ENCODE measurements at places on chromosomes 12 and 14. TPM values are rescaled to one million over a fixed set of nuclear protein-coding genes. Genes with fewer than 3 reads are reported as not detected.

DNA sequence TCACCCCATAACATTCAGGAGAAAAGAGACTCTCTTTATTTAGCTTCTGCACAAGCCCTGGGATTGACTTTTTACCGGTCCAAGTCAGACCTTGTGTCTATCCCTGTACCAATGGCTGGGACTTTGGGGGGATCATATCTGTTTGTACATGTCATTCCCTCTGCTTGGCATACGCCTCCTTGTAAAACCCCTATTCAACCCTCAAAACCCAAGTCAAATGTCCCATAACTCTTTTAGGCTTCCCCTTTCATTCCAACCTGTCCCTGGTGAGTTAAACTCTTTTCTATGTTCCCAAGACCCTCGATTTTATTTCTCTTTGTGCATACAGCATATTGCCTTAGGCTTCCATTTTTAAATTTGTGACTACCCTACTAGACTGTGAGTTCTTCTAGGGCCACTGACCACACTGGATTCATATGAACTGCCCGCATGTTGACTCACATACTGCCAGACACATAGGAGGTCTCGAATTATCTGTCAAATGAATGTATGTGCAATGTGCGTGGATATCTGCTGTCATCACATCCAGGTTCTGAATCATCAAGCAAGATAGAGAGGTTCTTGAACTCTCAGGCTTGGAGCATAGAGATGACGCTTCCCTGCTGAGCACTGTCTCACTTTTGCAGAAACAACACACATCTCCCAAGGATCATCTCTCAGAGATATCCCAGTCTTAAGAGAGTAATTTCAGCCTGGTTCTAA lies 548.6 kb upstream of the TBX3 start:
- no peak for DNase-seq

GRCh38 chr12:54704202-54704601 lies 56.0 kb upstream of the DCD start:
- DNase-seq = no peak

GRCh38 chr12:124437617-124438436 lies 129.6 kb downstream of the NCOR2 start:
- peak; percentile 59 for DNase-seq

- DNase-seq = peak; percentile 11
Measured at GRCh38 chr12:21987755-21988154, 46.5 kb upstream of the ABCC9 start.

DNA sequence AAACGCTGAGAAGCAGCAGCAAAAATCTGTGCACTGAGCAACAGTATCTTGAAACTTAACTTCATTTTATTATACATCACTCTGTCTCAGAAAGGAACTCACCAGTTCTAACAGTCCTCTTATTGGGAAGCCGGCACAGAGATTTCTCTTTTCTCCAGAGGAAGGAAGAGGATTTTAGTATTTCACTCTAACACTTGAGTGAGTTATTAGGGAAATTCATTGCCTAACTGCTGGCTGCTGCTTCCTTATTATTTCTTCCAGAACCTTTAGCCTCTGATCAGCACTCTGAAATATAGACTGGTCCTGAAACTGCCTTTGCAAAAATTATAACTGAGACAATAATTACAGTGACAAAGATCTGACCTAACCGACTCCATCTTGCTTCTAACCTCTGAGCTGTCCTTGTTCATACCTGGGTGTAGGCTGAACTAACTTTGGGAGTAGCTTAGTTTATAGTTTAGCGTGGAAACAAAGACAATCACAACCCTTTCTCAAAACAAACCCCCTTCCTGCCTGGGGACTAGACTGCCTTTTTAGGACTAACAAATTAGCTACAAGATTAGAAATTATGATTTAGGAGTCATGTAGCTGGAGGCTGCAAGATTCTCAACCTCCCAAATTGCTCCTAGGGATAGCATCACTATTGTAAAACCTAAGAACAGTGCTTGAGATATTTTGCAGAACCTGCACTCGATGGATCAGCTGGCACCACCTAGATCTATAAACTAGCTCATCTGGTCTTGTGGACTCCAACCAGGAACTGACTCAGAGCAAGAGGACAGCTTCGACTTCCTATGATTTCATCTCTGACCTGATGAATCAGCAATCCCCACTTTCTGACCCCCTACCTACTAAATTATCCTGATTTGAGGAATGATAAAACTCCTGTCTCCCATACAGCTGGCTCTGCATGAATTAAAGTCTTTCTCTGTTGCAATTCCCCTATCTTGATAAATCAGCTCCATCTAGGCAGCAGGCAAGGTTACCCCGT lies 117.5 kb downstream of the DYRK2 start:
- no peak for DNase-seq

DNA sequence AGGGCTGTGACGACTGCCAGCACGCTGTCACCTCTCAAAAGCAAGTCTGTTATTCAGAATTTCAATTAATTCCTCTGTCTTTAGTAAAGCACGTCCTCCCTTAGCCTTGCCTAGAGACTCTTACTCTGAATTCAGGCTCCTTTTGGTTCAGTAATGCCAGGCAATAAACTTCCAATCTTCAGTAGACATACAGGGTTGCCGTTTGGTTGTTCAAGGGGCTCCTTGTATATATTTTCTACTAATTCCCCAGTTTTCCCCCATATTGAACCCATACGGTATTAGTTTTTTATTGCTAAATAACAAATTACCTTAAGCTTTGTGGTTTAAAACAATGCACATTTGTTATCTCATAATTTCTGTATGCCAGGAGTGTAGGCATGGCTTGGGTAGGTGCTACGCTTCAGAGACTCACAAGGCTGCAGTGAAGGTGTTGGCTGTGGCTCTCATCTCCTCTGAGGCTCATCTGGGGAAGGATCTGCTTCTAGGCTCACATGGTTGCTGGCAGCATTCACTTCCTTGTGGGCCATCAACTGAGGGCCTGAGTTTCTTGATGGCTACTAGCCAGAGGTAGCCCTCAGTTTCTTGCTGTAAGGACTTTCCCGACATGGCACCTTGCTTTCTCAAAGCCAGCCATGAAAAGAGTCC lies 7.3 kb upstream of the CLECL1 start:
- no peak for DNase-seq

GRCh38 chr12:110744601-110745264 lies 2.0 kb upstream of the PPP1CC start:
- peak; percentile 6 for DNase-seq

MGAT2 gene
- 30.3 TPM for total RNA-seq

DNA sequence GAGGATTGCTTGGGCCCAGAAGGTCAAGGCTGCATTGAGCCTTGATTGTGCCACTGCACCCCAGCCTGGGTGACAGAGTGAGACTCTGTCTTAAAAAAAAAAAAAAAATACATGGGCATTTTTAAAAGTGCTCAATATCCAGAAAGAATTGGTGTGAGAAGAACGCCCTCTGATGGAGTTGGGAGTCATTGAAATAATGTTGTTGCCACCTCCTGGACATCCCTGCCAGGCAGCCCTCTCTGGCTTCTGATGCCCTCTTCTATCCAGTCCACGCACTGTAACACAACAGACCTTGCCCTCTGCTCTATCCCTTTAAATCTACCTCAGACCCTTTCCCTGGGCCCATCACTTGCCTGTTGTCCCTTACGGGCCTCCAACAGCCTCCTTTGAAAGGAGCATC lies 4.9 kb downstream of the PTGDR start:
- DNase-seq = peak; percentile 64

TPPP2 gene
- not detected for total RNA-seq

GRCh38 chr12:56040151-56040550 lies 1.6 kb upstream of the RPS26 start:
- DNase-seq = no peak

- DNase-seq = no peak
Measured at GRCh38 chr14:79584679-79585078, 626.6 kb downstream of the DIO2 start.

GRCh38 chr14:55781046-55781445 lies 201.0 kb downstream of the KTN1 start:
- DNase-seq = no peak

GRCh38 chr12:57086493-57087009 lies 2.4 kb upstream of the NAB2 start:
- DNase-seq = peak; percentile 90

TCL1B gene
- not detected for total RNA-seq

HOXC5 gene
- total RNA-seq = not detected

INHBC gene
- total RNA-seq = 0.06 TPM

DNA sequence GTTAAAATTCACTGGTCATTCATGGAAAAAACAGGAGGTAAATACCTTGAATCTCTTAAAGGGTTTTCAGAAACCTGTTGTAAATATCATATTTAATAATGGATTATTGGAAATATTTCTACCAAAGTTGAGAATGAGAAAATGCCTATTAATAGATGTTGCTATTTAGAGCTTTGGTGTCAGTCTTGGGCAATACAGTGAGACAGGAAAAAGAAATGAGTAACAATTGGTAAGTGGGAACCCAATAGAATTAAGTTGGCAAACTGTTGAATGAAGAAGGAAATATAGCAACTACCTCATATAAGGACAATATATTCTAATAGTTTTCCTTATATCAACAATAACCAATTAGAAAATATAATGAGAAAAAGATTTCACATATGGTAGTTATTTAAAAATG lies 78.0 kb downstream of the ATF7IP start:
- no peak for DNase-seq

DNA sequence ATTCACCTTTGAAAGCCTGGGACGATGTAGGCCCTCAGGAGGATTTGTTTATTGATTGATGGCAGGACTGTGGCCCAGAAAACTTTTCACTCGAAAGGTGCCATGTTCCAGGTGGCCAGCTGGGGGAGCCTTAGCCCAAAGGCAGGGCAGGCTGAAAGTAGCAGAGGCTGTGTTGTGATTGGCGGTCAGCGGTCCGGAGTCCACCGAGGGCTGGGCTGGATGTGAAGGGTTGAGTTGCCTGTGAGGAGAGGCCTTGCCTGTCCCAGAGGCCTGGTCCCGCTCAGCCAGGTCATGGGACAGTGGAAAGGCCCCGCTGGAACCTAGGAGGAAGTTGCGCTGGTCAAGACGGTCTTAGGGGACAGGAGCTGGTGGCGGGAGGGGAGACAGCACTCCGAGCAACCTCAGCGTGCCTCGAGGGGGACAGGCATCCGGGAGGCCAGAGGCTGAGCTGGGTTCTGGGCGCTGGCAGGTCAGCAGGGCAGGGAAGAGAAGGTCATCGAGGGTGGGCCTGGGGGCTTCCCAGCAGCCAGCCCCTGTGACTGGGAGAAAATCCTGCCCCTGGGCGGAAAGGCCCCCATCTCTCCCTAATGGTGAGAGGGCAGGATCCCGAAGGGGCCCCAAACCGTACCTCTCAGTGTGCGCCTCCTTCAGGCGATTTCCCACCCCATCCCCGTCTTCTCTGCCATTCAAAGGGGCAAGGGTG lies 26.3 kb downstream of the CMA1 start:
- peak; percentile 82 for DNase-seq

NEUROD4 gene
- 0.62 TPM for total RNA-seq

DNA sequence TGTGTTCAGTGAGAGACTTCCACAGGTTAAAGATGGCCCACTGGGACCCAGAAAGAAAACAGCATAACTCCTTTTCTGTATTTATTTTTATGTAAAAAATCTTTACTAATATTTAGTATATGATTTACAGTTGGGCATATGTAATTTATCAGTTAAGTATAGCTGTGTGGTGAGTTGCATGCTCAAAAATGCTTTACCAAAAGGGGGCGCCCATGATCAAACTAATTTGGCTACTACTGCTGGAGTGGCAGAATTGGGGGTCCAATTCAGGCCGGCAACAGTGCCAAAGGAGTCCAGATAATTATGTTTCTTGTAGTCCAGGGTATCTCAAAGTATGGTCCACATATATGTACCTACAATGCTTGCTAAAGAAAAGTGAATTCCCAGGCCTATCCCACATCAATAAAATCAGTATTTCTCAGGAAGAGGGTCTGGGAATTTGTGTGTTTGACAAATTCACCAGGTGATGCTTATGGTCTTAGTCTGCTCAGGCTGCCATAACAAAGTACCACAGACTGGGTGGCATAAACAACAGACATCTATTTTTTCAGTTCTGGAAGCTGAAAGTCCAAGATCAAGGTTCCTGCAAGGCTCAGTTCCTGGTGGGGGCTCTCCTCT lies 152.0 kb downstream of the KTN1 start:
- DNase-seq = peak; percentile 48

GRCh38 chr12:76895796-76896195 lies 17.0 kb upstream of the CSRP2 start:
- no peak for DNase-seq

DIO2 gene
- total RNA-seq = 0.03 TPM

GLIPR1 gene
- 0.04 TPM for total RNA-seq

- no peak for DNase-seq
Measured at GRCh38 chr14:54631016-54631415, 64.1 kb downstream of the SAMD4A start.

CABP1 gene
- total RNA-seq = 0.47 TPM

- DNase-seq = no peak
Measured at GRCh38 chr12:101086490-101087135, 123.4 kb downstream of the SLC5A8 start.

MMP19 gene
- total RNA-seq = 0.13 TPM

- no peak for DNase-seq
Measured at GRCh38 chr14:68622856-68623255, 170.0 kb downstream of the ZFP36L1 start.

Measured in neural progenitor cell (in vitro differentiated cells).